Activated CD4-positive, alpha-beta T cell treated with anti-CD3 and anti-CD28 coated beads, Interleukin-2, amount 50 U/mL, for 4 hours (primary cell): ENCODE measurements at places on chromosomes 1 and 21.

DNA sequence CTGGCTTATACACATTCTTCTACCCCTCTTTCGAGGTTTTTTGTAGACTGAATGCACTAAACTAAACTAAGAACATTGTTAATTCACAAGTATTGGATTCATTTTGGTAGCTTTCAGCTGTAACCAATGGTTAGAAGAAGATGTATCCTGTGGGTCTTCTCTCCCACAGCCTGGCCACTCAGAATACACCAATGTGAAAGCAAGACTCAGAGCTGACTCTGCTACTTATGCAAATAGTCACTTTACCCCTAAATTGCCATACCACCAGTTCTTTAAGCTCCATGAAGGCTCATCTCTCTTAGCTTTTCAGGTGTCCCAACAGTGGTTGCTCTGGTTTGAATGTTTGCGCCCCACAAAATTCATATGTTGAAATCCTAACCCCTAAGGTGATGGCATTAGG lies 60.1 kb downstream of the RGS13 start:
- DNase-seq, result no peak

DNA sequence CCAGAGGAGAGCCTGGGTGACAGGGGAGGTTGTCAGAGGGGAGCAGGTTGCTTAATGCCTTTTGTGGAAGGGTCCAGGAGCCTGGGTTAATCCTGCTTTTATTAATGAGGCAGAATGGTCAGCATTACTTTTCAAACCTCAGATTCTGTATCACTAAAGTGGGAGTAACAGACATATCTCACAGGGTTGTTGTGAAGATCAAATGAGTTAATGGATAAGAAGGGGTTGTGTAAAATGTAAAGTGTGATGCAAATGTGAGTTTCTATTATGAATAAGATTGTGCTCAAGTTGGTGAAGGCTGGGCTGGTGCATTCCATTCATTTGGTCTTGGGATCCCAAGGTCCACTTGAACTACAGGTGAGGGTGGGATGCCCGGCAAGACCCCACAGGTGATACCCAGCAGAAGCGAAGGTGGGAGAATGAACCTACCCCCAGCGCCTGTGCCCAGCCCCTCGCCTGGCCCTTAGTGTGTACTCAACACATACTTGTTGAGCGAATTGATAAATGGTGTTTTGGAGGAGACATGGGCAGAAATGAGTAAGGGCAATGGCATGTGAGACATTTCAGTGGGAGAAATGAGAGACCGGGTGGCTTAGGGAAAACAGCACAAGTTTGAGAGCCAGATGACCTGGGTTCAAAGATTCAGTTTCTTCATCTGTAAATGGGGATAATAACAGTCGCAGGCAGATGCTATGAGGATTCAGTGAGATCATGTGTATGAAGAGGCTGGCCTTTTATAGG lies 6.2 kb downstream of the SLC26A9 start:
- DNase-seq, result no peak

DNA sequence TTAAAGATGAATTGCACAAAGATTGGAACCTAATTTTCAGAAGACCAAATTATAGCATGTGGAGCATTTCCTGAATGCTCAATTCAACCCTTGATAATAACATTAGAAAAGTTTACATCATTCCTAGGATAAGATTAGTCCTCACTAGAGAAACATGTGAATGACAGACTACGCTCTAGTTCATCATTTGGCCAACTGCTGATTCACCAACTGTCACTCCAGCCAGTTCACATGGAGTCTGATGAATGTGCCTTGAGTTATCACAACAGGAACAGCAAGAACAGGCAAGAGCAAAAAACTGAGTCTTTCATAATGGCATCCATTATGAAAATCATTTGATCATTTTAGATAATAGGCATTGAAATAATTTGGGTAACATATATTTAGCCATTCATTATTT lies 415.9 kb downstream of the PTPRC start:
- DNase-seq, result no peak

DNA sequence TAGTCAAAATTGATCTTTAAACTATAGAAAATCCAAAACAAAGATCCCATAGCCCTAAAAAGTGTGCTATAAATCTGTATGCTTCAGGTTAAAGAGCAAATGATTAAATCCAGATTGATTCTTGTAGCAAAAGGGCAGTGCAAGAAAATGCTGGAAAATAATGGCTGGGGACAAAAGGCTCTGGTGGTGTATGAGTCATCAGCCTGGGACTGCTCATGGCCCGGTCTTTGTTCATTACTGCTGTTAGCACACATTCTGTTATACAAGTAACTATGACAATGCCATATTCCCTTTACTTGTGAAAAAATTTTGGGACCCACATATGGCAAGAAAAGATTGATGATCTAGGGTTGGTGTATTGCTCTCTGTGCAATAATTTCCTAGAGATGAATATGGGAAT lies 89.1 kb downstream of the RWDD3 start:
- DNase-seq, result no peak

DNA sequence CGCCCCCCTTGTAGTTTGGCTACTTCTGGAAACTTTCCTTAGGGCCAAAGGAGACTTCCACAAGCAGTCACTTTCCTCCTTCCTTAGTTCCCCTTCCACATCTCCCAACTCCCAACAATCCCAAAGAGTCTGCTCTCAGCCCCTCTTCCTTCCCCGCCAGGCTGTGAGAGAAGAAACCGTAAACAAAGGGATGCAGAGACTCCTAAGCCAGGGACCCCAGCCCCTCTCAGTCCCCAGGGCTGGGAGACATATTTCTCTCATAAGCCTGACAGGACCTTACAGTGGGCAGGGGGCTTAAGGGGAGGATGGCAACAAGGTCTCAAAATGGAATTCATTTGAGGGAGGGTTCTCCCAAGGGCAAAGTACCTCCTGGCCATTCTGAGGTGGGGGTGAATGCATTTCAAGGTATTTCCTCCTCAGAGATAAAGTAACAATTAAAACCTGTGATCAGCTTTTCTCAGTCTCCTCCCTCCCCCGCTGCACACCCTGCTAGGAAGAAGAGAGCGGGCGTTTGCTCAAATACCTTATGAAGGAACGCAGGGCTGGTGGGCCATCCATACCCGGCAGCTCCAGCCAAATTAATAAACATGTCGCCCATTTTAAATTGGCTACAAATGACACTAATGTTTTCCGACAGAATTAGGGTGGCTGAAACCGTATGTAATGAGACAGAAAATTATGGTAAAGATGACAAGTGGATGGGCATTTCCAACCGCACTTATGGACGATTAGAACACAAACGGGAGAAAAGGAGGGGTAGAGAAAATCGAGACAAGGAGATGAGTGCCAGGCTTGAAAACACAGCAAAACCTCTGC lies 4.0 kb downstream of the BARHL2 start:
- no peak for DNase-seq

DNA sequence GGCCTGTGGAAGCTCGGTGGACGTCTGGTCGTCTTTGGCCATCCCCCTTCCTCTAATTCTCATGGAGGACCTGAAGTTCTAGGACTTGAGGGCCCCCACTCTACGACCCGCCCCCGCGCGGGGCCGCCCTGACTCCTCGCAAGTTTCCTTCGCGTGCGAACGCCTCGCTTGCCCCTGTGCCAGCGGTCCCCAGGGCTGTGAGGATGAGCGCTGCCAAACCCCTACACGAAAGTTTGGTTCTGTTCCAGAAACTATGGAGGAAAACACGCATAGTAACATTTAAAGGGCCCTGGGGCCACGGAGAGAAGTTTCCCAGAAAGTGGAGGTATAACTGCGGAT lies 304 bp upstream of the GNG12 start:
- DNase-seq, result no peak

DNA sequence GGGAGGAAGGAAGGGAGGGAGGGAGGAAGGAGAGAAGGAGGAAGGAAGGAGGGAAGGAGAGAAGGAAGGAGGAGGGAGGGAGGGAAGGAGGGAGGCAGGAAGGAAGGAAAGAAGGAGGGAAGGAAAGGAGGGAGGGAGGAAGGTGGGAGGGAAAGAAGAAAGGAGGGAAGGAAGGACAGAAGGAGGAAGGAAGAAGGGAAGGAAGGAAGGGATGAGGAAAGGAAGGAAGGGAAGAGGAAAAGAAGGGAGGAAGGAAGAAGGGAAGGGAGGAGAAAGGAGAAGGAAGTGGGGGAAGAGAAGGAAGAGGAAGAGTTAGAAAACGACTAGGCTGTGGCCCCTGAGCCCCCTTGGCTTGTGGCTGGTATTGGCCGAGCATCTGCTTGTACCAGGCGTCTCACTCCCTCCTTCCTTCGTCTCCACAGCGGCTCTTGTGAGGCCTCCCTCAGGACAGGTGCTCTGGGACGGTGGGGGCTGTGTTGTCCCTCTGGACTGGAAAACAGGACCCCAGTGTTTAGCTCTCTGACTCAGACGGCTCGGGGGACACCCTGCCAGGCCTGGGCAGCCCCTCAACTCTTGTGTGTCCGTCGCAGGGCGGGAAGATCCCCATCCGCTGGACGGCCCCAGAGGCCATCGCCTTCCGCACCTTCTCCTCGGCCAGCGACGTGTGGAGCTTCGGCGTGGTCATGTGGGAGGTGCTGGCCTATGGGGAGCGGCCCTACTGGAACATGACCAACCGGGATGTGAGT lies 36.2 kb upstream of the C1QA start:
- DNase-seq, result no peak

DNA sequence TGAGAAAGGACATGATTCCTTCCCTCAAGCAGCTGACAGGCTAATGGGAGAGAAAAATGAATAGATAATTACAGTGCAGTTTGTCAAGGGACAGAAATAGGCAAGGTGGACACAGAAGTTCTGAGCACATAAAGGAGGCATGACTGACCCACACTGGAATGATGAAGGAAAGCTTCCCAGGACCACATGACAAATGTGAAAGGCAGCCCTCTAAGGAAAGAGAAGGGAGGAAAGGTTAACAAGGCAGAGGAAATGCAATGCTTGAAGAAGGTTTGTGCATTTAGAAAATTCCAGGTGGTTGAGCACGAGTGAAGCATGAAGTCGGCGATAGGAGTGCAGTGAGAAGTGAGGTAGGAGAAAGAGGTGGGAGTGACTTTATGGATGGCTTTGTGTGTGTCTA lies 37.4 kb downstream of the LAMC2 start:
- DNase-seq, result no peak

- DNase-seq, result no peak
Observed at GRCh38 chr21:39938086-39938625, 70.9 kb downstream of the PCP4 start.

- no peak for DNase-seq
Observed at GRCh38 chr1:230272557-230272956, 153.6 kb downstream of the PGBD5 start.

DNA sequence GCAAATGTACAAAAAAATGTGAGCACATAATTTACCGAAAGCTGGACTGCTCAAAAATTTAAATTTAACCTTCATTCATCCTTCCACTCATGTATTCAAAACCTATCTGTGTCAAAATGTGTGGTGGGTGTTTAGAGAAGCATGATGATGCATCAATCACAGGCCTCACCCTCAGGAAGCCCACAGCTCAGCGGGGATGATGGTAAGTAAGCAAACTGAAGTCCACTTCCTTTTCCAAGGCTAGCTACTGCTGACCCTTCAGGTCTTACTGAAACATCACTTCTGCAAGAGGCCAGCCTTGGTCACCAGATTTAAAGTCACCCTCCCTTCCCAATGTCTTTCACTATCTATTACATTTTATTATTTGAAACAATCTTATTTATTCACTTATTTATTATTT lies 254.5 kb downstream of the DNM3 start:
- DNase-seq, result no peak

DNA sequence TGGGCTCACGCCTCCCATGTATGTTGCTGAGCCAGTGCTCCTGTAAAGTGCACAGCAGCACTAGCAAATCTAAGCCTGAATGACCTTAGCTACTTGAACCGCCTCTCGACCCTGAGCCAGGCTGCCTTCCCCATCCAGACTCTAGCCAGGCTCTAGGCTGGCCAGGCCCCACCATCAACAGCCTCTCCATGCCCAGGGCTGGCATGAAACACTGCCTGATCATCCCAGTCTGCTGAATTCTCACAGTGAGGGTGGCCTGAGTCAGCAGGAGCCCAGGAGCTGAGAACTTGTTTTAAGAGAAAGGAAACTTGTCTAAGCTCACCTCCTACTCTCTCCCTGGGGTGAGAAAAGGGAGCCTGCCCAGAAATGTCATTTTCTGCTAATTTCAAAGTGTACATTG lies 733.3 kb downstream of the PTPRU start:
- no peak for DNase-seq

GRCh38 chr1:117576236-117576635 lies 29.6 kb upstream of the TENT5C start:
- DNase-seq, result no peak

GRCh38 chr1:9573723-9574122 lies 15.0 kb upstream of the TMEM201 start:
- no peak for DNase-seq

DNA sequence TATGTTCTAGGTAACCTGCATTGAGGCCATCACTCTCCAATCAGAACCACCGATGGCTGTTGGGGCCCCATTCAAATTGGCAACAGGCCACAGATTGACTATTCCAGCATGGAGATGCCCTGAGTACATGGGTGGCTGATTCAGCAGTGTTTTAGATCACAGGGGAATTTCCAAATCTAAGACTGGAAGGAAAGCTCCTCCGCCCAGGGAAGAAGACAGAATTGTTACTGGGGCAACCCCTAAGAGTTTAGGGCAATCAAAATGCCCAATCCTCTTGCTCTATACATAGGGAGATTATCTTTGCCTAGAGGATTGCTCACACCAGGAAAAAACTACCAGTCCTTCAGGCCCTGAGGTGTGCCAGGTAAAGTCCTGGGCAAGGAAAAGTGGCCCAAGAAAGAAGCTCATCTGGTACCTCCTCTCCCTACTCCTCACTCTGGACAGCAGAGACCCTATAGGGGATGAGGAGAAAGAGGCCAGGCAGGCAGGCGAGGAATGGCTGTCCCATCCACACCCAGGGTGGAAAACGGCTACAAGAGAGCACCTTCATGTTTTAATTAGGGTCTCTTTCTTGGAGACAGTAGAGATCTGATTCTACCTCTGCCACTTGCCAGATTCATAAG lies 5.8 kb downstream of the S100A8 start:
- no peak for DNase-seq

- DNase-seq, result no peak
Observed at GRCh38 chr1:30719406-30720270, 3.7 kb downstream of the MATN1 start.

DNA sequence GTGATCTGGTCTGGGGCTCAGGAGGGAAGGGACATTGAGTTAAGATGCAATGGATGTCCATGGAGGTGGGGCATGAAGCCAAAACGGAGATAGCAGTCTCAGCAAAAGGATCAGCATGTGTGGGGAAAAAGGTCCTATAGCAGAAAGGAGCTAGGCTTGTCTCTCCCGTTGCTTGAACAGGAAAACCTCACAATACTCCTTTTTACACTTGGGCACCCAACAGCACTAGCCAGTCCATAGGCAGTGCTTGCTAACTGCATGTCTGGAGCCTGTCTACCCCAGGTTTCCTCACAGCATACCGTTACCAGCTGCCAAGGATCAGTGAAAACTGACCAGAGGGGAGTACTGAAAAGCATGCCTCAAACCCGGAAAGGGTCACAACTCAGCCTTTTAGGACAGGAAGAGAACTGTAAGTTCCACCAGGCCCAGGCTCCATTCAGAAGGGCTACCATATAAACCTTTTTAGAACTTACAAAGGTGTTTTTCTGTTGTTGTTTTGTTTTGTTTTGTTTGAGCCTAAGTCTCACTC lies 78.6 kb downstream of the JAK1 start:
- DNase-seq, result no peak

GRCh38 chr1:30659702-30660101 lies 63.7 kb downstream of the MATN1 start:
- DNase-seq, result no peak
